Stimulated activated CD8-positive, alpha-beta memory T cell treated with anti-CD3 and anti-CD28 coated beads, Interleukin-2, amount 100 ng/mL, for 1 hour (primary cell): ENCODE measurements at places on chromosomes 12 and 14.

DNA sequence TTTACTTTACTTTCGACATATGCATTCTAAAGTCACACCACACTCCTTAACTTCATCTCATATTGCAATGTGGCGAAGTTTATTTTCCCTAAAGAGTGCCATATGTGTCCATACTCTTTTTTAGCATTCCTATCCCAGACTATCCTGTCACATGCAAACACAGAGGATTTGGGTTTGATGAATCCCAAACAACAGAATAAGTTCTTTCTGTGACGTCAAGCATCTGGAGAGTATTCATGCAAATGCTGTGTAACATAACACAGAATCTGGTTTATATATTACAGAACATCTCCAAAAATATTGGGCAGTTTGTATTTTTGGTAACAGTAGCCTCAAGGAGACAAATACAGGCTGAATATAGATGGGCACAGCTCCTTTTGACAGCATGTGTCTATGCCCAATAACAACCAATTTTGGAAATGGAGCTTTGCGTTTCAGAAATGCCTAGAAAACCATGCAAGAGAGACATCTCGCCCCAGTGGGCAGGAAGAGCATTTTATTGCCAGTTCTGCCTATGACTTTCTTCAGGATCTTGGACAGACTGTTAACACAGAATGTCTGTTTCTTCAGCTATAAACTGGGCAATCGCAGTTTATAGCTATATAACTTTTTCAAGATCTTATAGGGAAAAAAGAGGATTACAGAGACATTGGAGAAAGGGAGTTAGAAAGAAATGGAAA, 190.8 kb downstream of the ADAMTS20 start:
- no peak for DNase-seq

- DNase-seq: no peak
Observed at GRCh38 chr12:57006809-57007475, 596 bp upstream of the ZBTB39 start.

DNA sequence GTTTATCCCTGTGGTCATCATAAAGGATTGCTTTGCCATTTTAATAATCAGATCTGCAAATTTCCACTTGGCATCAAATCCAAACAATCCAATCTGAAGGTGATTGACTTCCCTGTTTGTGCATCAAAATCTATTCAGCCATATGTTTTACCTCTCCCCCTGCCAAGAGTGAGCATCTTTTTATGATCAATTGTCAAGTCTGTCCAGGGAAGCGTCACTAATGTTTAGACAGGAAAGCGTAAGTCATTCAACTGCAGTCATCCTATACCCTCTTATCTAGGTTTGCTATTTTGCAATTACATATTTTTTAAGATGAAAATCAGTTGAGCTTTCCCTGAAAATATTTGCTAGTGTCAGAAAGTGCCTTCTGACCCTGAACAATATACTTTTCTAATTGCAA, 1224.1 kb upstream of the SEL1L start:
- DNase-seq: no peak

- no peak for DNase-seq
Observed at GRCh38 chr14:71647086-71647784, 285.0 kb upstream of the RGS6 start.

DNA sequence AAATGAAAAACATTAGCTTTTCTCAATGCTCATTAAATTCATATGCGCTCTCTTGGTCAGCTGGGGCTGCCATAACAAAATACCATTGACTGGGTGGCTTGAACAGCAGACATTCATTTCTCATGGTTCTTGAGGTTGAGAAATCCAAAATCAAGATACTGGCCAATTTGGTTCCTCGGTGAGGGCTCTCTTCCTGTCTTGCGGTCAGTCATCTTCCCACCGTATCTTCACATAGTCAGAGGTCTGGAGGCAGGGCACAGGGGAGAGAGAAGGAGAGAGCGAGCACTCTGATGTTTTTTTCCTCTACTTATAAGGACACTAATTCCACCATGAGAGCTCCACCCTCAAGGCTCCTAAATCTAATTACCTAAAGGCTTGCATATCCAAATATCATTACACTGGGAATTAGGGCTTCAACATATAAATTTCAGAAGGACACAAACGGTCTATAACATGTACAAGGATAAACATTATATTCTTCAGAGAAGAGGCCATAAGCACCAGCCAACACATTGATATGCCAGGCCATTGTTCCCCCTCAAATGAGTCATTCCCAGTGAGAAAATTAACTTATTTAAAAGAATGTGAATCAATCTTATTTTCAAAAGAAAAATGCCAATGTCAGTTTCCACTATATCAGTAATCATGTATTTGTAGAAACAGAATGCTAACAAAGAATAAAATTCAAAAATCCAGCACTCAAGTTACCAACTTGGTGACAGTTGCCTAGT, 152.2 kb downstream of the BTG1 start:
- DNase-seq: no peak

- DNase-seq: no peak
Observed at GRCh38 chr12:19561411-19561961, 122.2 kb downstream of the AEBP2 start.

- DNase-seq: no peak
Observed at GRCh38 chr14:82073547-82073946, 539.9 kb upstream of the SEL1L start.
